Progenitor cell of endocrine pancreas (in vitro differentiated cells): ENCODE measurements at places on chromosomes 4 and X. TPM values are rescaled to one million over a fixed set of nuclear protein-coding genes. Genes with fewer than 3 reads are reported as not detected.

The NXF2 gene
- 2.6 TPM in 1 of 2 replicates, not detected in the other for total RNA-seq

DNA sequence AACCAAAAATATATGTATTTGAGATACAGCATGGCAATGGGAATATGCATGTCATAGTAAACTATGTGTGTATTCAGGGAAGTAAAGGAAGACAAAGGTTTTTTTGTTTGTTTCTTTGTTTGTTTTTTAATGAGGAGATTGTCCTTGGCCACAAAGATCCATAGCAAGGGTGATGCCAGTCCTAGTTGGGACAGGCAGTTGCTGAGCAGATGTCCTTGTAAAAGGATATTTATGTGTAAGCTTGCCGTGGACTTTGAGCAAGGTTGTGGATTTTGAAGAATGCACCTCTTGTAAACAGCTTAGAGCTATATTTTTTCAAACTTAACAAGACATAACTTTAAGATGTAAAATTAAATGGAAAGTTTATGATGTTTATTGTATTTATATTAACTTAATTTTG lies 69.9 kb upstream of the GABRE start:
- DNase-seq, result no peak

The TLR6 gene
- 0.89 and 1.1 TPM in 2 replicates for total RNA-seq

DNA sequence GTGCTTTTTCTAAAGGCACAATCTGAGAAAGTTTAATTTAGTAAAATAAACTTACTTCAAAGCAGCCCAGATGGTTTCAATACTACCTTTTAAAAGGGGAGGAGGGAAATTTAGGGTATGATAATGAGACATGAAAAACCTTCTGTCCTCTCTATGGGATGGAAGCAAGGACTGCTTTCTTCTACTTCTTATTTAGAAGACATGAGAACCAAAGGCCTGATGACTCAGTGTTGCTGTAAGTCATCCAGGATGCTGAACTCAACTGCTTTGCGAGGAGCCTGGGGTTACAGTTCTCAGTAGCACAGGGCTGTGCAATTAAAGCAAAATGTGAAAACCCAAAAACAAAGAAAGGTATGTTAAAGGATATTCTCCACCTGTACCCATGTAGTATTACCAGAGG lies 140.8 kb upstream of the EDNRA start:
- DNase-seq, result no peak

DNA sequence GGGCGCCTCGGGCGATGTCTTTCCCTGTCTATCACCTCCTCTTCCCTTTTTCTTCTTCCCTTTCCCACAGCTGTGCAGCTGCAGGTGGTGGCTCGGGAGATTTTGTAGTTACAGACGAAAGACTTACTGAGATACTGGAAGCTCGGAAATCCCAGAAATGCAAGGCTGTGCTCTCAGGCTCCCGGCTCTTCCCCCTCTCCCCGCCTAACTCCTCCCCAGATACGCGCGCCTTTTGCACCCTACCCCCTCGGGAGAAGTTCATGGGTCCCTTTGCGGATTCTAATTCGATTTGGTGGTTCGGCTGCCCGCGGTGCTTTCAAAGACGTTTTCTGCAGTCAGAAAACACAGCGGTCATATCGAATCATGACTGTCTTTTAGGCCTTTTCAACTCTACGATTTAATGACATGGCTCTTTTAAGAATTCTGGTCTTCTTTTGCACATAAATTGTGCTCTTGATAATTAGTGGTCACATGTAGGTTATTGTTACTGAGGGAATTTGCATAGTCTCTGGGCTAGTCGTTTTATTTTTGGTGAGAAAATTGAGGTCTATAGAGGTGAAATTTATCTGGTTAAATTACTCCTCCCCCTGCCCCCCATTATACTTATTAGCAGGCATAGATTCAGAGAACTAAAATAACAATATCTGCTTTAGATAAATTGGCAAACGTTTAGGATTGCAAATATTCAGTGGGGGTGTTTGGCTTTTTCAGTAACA lies 1.6 kb downstream of the SEPTIN11 start:
- DNase-seq, result no peak

The SMIM43 gene
- total RNA-seq, result not detected in 2 replicates
